Progenitor cell of endocrine pancreas (in vitro differentiated cells): ENCODE measurements at places on chromosomes 12 and 14. TPM values are rescaled to one million over a fixed set of nuclear protein-coding genes. Genes with fewer than 3 reads are reported as not detected.

Gene PKP2
- 102 and 103 TPM in 2 replicates for total RNA-seq

Gene HOXC13
- total RNA-seq, result not detected in 2 replicates

Gene ASCL1
- total RNA-seq, result 8.3 and 8.4 TPM in 2 replicates

Gene LMNTD1
- not detected in 2 replicates for total RNA-seq

Gene PSMD9
- 33.5 and 38.8 TPM in 2 replicates for total RNA-seq

Gene TMEM132D
- 0.46 and 0.55 TPM in 2 replicates for total RNA-seq

Gene SRGAP1
- total RNA-seq, result 17.8 and 23.1 TPM in 2 replicates

Gene RNASE2
- total RNA-seq, result not detected in 2 replicates

Gene LALBA
- not detected in 2 replicates for total RNA-seq

Gene LRP6
- 158 and 163 TPM in 2 replicates for total RNA-seq

Gene FAIM2
- not detected in 2 replicates for total RNA-seq

Gene SMIM41
- not detected in 2 replicates for total RNA-seq

Gene SP7
- total RNA-seq, result 0.10 TPM in 1 of 2 replicates, not detected in the other

DNA sequence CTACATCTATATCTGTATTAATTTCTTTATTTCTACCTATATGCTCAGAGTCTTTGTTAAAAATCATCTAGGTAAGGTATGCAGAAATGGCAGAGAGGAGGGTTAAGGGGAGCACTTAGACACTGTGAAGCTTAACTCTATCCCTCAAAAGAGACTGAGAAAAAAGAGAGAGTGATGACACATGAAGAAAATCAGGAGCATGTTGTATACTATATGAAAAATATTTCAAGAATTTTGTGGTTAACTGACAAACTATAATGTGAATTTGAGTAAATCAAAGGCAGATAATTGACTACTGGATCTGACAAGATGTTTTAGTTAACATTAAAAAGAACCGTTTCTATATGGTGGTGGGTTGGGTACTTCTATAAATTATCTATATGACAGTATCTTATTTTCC lies 1814.2 kb upstream of the SEL1L start:
- no peak for DNase-seq

GRCh38 chr14:83007641-83008225 lies 1474.1 kb upstream of the SEL1L start:
- DNase-seq, result no peak

DNA sequence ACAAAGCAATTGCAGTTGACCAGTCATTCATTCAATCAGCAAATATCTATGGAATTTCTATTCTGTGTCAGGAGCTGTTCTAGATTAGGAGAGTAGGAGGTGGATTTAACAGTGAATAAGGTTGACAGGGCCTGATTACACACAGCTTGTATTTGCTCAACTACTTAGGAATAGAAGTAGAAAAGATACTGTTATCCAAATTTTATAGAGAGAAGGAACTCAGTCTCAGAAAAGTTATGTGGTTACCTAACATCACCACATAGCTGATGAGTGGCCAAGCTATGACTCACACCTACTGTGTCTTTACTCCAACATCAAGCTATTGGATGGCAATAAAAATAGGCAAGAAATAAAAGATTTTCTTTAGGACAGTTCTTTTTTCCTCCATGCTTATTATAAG lies 374.8 kb downstream of the RMST start:
- DNase-seq, result no peak

- no peak for DNase-seq
These were observed 98.0 kb downstream of the BBS10 start for GRCh38 chr12:76250256-76250655.

GRCh38 chr12:132164426-132164825 lies 20.2 kb downstream of the NOC4L start:
- DNase-seq, result no peak

DNA sequence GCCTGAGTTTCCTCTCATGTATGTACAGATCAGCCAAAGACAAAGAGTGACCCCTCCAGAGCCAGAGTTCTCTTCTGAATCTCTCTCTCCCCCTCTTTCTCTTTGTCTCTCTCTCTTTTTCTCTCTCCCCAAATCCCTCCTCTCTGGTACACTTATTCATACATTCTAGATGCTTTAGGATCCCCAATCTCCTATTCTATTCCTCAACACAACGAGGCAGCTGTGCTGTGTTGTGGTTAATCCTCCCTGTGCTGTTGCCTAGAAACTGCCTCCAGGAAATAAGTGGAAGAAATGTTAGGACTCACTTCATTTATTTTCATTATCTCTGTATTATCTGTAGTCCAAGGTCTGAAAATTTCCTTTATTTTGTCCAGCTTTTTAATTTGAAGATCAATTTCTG lies 350.5 kb upstream of the OR4E1 start:
- no peak for DNase-seq

DNA sequence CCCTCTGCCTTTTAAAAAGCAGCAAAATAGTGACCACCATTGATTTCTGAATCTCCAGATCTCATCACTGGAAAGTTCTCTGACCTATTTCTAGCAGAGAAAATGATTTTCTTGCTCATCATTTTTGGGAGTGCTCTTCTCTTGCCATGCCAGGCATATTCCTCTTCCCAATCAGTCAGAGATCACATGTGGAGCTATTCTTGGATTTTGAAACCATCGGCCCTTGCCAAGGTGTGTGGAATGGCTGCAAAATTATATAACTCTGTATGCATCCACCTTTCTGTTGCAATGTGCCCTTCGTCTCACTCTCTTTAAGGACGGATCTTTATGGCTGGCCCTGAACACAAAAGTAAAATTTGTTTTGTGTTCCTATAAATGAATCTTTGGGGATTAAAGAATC lies 25.5 kb upstream of the LDHB start:
- DNase-seq, result no peak

- no peak for DNase-seq
These were observed 81.2 kb downstream of the CFAP54 start for GRCh38 chr12:96570579-96570978.

DNA sequence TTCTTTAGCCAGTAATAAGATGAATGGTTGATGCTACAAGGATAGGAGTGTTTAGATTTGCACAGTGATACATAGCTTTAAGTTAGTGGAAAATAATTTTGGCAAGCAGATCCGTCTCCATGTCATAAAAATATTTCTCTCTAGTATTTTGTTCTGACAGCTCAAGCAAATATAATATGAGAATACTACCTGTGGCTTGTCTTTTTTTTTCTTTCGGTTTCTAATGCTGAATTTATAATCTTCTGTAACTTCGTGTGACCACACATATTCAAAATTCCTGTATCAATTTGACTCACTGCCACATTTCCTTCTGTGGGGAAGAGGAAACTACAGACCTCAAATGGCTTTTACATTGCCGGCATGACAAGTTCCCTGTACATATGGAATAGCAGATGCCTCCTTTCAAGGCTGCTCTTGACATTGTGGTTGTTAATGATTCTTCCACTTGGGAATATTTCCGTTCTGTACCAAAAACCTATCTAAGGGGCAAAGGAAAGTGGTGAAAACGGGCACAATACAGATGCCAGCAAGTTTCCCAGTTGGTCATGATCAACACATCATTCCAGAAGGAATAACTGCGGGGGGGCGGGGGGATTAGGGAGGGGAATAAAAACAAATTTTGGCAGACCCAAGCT lies 103.6 kb upstream of the CCDC91 start:
- no peak for DNase-seq

DNA sequence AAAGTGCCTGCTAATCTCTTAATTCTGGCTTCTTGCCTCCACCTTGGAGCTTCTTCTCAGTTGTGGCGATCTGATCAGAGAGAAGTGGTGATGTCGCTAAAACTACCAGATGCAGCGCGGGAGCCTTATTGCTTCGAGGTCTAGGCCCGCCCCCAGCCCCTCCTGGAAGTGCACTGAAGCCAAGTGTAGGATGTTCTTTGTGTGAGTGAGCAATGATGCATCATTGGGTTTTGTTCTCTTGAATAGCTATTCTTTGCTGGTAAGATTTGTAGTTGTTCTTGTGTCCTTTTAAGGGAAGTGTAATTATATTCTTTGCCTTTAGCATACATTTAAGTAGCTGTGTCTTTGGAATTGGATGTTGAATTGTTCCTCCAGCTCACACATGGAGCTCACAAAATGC lies 35.8 kb downstream of the MTHFD1 start:
- no peak for DNase-seq

- no peak for DNase-seq
These were observed 87.6 kb upstream of the CLMN start for GRCh38 chr14:95407354-95407753.

GRCh38 chr12:97561619-97562290 lies 99.2 kb downstream of the RMST start:
- no peak for DNase-seq

DNA sequence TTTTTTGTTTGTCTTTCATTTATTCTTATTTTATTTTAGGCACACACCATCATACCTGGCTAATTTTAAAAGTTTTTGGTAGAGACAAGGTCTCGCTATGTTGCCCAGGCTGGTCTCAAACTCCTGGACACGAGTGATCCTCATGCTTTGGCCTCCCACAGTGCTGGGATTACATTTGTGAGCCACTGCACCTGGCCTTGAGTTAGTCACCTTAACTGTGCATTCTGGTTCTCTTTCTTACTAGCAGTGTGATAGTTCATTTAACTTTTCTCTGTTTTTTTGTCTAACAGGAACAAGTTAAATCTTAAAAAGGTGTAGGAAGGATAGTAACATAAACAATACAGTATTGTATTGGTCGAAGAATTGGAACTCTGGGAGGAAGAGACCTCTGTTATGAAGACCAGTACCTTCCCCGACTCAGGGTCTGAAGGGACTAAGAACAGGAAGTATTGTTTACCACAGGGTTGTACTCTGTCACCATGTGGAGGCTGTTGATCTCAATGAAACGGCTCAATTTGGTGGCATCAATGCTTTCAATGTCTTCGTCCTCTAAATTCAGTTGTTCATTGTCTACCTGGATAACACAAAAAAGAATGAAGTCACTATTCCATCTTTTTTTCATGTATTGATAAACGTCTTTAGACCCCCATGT lies 17.7 kb downstream of the ERP27 start:
- DNase-seq, result no peak

- DNase-seq, result no peak
These were observed 117.8 kb downstream of the ITPR2 start for GRCh38 chr12:26715232-26715631.

DNA sequence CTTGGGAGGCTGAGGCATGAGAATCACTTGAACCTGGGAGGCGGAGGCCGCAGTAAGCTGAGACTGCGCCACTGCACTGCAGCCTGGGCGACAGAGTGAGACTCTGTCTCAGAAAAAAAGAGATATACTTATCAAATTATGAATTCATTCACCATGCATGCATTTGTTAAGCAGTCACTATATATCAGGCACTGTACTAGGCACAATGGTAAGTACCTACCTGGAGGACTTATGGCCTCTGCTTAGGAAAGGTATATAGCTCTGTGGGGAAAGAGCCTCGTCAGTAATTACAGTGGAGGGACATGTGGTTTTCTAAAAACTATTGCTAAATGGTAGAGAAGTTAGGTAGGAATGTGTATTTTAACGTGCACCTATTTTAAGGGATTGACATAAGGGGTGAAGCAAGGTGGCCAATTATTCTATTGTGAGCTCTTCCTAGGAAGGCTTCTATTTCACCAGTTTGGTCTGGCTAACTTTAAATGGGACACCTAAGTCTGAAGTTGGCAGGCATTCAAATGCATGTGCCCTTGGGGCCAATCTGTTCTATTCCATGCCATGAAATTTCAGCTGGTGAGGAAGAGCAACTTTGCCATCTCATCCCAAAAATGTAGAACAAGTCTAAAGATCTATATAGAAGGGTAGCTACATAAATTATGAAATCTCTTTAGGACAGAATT lies 15.0 kb downstream of the TCP11L2 start:
- no peak for DNase-seq

DNA sequence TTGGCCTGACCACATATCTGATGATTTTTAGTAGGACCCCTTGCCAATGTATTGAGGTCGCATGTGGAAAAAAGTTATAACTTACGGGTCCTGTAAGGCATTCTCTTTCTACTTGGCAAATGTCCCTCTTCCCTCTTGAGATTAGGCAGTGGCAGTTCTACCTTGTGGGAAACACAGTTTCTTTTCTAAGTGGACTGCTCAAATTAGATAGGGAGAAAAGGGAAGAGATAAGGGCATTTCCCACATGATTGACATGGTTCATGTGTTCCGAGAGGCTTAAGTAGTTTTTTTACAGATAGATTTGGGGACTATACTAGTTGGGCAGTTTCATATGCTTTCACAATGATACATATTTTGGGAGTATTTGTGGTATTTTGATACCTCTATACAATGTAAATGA lies 154.7 kb downstream of the FBXL14 start:
- no peak for DNase-seq

DNA sequence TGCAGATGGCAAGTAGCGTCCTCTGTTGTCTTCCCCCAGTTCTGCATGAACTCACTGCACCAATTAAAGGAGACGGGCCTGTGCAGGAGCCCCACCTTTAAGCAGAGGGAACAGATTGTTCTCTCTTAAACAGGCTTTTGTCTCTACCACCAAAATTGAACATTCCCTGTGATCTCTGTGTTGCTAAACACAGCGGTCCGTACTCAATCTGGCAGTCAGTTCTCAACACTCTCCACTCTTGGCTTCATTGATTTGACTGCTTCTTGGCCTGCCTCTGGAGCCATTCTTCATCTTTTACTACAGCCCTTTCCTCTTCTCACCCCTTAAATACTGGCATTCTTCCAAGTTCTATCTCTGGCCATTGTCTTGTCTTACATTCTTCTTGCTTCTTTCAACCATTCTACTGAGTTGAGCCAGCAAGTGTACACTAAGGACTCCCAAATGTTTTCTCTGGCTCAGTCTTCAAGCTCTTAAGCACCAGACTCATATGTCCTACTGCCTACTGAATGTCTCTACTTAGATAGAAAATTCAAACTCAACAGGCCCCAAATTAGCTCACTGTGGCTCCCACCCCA lies 8.0 kb upstream of the NT5DC3 start:
- no peak for DNase-seq

DNA sequence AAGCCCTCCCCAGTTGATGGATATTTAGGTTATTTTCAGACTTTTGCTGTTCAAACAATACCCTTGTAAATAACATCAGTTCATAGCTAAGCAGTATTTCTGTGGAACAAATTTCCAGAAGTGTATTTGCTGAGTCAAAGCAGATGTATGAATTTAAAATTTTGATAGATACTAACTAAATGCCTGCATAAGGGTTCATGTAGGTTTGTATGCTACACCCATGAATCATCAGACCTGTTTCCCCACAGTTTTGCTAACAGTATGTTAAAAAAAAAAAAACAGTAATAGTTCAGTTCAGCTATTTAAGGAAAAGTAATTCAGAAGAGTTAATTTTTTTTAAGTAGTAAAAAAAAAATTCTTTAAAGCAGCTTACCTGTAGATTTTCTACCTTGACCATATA lies 236.1 kb upstream of the DIO2 start:
- no peak for DNase-seq
